ENCODE measurements at places on chromosomes 2 and 18.

- no peak for DNase-seq
Measured at GRCh38 chr2:149021271-149021719, 17.2 kb upstream of the LYPD6B start.

- no peak for DNase-seq
Measured at GRCh38 chr2:121080013-121080772, 204.8 kb downstream of the TFCP2L1 start.

GRCh38 chr2:98039085-98039756, 43.5 kb upstream of the TMEM131 start:
- peak; percentile 29 for DNase-seq

DNA sequence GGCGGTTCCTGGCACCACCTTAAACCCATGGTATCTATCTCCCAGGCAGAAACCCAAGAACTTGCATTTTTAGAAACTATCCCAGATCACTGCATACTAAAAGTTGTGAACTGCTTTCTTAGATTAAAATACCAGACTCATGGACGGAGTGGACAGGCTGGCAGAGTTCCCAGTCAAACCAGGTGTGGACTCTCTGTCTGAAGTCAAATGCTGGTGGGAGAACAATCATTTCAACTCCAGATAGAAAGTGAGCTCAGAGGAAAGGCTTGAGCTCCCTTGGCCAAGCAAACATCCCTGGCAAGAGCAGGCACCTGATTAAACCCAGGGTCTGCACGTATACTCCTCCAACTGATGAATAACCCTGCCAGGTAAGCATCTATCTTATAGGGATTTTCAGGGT, 19.5 kb downstream of the NXPH2 start:
- DNase-seq: no peak

DNA sequence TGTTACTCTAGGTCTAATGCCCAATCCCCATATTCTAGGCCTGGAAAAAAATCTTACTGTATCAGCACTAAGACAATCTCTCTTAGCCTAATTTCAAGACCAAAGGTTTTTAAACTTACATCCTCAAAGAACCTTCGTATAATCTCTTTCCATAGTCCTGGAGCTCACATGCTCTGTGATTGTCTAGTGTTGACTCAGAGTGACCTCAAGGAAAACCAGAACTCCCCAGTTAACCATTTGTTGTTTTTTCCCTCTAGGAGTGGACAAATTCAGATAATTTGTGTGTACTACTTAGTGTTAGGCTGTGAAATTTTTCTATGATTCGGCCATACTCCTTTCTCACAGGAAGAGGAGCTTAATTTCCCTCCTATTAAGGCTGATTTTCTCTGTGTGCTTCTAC, 536.1 kb downstream of the SLC4A3 start:
- DNase-seq: no peak

DNA sequence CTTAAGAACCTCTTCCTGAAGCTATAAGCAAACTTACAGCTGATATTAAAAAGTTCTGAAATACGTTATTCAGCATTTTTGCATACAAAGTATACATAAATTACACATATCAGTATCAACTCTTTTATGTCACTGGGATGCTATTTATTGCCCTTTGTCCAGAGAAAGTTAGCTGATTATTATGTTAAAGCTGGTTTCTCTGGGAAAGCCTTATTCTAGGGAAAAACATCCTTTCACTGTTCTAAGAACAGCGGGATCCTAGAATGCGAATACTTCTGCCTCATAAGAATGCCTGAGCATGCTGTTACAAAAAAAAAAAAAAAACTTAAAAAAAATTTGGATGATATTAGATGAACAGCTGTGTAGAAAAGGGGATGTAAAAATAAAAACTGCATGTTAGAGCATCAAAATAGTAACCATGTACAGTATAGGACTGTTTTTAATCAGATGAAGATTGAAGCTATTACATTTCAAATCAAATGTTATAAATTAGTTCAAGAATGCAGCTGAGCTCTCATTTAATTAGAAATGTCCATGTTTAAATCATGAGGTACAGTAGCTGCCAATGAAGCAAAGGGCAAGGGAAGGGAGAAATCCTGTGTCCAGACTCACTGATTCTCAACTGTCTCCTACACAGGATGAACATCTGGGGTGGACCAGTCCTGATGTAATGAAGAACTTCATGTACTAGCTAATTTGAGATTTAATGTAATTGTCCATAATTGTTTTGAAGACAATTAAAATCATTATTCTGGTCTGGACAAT, 8.2 kb downstream of the FTCDNL1 start:
- DNase-seq: no peak

DNA sequence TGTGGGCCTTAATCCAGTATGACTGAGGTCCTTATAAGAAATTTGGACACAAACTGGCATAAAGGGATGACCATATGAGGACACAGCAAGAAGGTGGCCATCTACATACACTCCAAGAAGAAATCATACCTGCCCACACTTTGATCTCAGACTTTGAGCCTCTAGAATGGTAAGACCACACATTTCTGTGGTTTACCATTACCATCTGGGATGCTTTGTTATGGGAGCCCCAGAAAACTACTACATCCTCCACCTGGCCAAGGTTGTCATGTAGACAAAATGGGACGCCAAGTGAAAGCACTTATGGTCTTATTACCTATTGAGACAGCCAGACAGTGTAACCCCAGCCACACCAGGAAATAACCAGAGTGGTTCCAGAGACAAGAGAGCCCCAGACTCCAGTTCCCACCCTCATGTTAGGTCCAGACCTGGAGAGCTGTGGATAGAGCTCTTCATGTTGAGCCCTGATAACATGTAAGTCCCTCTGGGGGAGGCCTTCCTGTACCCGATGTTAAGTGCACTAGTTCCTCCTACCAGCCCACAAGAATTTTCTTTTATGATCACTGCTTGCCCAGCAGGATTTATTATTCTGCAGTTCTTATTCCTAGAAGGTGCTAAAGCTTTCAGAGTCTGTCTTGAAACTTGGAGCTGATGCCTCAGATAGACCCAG, 4.6 kb upstream of the ADD2 start:
- no peak for DNase-seq

DNA sequence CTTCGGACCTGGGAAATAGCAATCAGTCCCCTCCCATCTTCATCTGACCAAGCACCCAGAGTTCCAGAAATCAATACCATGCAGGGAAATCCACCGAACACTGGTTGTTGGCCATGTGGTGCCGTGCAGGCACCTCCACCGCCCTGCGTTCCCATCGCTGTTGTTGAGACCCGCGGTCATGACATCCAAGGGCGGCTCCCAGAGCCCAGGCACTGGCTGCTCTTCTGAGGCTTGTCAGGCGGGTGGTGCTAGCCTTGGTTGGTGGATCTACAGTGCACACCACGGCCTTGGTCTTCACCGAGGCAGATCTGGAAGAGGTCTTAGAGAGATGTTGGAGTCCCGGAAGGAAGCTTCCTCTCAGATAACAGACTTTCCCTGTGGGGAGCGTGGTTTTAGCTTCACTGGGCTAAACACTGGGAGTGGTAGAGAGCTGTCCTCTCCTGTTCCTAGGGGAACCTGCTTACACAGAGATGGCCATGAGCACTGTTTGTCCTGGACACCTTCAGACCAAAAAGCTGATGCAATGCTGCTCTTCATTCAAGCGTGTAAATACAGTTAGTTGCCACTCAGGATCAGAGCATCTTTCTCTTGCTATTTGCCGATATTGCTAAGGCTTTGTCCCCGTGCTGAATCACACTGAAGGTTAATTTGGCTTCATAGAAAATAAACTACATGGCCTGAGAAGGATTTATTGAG, 58.3 kb downstream of the SMIM21 start:
- no peak for DNase-seq

DNA sequence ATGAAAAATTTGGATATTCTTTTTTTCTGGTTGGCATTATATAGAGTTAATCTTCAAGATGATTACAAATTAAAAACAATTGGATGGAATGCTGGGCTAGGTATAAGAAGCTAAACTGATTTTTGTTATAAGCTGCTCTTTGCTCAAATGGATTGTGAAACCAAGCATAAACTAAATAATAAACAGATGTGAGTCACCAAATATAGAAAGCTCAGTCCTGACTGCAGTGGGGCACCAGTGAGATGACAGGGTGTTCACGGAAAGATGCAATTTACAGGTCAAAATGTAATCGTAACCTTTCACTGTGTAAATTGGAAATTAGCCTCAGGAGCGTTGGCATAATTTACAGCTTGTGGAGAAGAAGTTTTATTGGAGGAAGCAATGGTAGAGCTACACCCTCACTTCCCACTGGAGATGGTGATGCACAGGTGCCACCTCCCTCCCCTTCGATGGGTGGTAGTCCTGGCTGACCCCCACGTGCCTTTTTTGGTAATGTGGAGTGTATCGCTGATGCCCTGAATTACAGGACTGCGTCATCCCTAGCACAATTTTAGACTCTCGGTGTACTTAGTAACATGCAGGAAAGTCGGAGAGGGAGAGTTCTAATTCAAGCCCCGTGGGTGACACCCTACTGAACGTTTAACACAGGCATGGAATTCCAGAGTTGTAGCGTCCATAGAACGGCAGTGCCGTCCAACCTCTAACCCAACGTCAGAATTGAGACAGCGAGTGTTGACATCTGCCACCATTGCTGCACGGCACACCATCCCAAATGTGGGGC, 73.9 kb upstream of the NFATC1 start:
- no peak for DNase-seq

DNA sequence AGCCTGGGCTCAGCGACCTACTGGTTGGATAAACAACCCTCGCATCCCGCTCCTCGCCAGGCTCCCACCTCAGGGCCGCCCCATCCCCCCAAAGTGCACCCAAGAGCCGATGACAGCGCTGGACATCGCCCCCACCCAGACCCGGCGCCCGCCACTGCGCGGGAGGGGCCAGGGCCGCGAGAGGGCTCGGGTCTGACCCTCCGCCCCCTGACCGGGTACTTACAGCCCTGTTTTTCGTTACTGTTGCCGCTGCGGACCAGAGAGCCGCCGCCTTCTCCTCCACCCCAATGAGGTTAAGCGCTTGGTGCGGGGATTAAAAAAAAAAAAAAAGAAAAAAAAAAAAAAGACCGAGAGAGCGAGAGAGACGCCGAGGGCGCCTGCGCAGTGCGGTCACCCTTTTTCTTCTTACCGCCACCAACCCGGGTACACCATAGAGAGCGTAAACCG, at the start of gene CLASP1:
Gene CLASP1 (minus strand): TSS at position 314 of the 447 bp plus-strand sequence. CDS start 43,567 bp downstream, outside the sequence.
- DNase-seq: peak; percentile 92

DNA sequence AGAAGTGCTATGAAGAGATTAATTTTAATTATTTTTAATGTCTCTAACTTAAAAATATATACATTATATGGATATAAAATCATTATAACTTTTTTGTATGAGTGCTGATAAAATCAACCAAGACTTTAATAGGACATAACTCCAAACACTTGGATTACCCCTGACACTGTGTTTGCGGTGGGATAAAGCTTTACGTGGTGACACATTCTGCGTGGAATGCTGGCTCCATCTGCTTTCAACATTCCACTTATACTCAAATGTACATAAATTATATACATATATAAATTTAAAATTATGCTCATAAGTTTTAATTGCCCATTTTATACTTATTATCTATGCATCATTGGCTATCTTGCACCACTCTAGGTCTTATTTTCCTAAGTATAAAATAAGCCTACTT, 30.5 kb downstream of the LINC00305 start:
- DNase-seq: no peak

DNA sequence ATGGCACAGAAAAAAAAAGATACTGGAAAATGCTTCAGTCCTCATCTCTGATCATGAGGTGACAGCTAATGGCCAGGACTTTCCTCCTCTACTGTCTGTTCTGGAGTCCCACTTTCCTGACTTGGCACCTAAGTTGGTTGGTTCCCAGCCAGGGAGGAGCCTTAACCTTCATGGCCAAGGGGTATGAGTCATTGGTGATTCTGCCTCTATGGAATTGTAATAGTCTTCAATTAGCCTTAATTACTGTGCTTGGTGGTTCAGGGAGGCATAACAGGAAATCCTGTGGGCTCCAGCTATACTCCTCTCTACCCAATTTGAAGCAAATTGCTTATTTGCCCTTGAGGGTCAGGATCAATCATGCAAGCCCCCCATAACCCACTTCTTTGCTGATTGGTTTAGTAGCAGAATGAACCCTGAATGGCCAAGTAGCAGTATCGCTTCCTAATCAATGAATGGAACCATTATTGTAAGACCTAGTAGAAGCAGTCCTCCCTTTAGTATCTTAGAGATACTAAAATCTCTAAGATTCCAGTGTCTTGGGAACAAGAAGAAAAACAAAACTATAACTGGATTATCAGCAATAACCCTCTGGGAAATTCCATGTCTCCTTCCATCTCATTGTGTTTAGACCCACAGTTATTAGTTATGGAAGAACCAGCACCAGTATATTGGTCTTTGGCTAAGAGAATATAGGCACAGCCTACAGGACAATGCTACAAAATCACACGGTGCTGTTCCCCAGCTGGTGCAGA, 109.0 kb downstream of the COL6A3 start:
- no peak for DNase-seq

DNA sequence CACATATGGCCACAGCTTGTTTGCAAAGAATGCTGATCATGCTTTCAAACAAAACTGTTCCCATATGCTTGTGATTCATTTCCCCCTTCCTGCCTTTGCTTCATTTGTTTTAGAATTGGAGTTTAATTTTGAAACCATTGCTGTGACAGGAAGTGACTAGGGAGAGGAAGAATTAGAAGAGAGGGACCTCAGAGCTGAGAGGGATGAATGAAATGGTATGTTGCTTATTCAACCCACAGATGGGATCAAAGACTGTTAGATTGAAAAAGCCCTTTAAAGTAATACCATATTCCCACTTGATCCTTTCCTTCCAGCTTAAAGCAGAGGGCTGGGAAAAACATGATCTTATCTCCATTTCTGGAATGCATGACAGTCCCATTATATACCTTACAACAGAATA, 106.2 kb upstream of the RNF152 start:
- DNase-seq: no peak

- no peak for DNase-seq
Measured at GRCh38 chr2:120350080-120350479, 4.1 kb downstream of the INHBB start.

GRCh38 chr2:180959787-180960186, 20.6 kb upstream of the UBE2E3 start:
- no peak for DNase-seq

DNA sequence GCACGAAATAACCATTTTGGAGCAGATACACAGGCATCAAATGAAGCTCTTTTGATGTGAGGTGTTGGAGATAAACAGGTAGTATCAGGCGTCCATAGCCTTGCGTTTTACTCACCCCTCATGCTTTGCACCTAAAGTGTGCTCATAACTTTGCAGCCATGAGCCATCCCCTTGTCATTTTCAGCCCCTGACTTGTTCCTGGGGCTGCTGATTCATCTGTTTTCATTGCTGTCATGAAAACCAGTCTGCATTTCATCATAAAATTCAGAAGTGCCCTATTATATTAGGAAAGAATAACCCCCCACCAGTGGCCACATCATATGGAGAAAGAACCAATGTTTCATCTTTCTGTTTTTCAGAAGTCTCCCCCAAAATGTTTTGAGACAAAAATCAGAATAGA, 329.7 kb upstream of the NRP2 start:
- no peak for DNase-seq
